Left lung (tissue), 14 donors: ENCODE measurements at places on chromosomes 3 and 15. TPM values are rescaled to one million over a fixed set of nuclear protein-coding genes. Genes with fewer than 3 reads are reported as not detected.

Gene LZTFL1
- 46.5 TPM for polyA plus RNA-seq

Gene GHSR
- not detected for polyA plus RNA-seq

Gene TMEM207
- 0.20 TPM for polyA plus RNA-seq

Gene FES
- polyA plus RNA-seq: 22.8 TPM

Gene WNT7A
- 0.34 TPM for polyA plus RNA-seq
